Fibroblast of lung (primary cell): ENCODE measurements at places on chromosomes 3 and 15. TPM values are rescaled to one million over a fixed set of nuclear protein-coding genes. Genes with fewer than 3 reads are reported as not detected.
A peak's percentile ranks its signal among the peaks of the same experiment; 100 is the strongest.

DNA sequence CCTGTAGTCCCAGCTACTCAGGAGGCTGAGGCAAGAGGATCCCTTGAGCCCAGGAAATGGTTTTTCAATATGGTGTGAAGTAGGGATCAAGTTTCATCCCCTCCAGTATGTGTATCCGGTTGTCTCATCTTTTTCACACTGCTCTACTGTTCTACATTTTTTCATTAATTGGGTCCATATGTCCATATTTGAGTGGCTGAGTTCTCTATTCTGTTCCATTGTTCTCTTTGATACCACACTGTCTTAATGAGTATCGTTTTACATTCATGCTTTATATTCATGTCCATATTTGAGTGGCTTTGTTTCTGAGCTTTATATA lies 81.6 kb upstream of the LRRFIP2 start:
- DNase-seq: peak; percentile 20

- peak; percentile 98 for DNase-seq
These were observed 58.1 kb downstream of the RSRC1 start for GRCh38 chr3:158167737-158168557.

The RLBP1 gene
- not detected in 2 replicates for total RNA-seq

The SI gene
- total RNA-seq: not detected in 2 replicates
